Caudate nucleus (tissue), 63 donors: ENCODE measurements at places on chromosomes 11 and 22.

DNA sequence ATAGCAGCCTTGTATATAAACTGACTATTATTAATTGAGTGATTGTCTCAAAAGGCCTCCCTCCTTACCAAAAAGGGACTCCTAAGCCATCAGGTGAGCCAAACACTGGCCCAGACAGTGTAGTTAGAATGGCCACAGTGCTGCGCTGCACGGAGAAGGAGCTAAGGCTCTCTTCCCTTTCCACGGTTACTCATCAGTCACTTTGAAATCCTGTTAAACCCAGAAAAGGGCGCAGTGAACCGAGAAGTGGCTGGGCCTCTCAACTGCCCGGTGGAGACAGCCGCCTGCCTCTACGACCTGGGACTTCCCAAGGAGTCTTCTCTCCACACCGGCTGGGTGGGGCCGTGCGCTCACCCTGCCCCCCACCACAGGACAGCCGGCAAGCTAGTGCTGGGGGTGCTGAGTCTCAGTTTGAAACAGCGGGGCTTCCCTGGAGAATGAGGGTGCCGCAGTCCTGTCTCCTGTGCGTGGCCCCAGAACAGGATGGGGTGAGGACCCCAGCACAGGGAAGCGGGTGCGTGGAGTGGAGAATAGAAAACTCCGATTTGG is 1.3 kb downstream of the MYH9 start:
- DNase-seq = no peak

DNA sequence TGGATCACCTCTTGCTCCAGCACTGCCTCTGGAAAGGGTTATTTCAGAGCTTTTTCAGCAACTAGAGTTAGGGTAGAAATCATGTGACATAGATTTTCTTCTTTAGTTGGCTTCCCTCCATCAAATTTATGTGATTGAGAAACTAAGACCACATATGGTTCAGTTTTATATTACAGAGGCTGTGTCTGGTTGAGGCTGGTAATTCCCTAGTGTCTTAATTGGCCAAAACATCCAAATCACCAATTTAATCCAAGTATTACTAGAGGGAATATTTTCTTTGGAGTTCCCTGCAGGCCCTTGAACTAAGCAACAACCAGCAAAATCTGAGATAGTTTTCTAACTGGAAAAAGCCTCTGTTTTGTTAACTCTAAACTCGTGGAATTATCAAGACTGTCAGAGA is 136.3 kb downstream of the ARHGAP42 start:
- DNase-seq = no peak

DNA sequence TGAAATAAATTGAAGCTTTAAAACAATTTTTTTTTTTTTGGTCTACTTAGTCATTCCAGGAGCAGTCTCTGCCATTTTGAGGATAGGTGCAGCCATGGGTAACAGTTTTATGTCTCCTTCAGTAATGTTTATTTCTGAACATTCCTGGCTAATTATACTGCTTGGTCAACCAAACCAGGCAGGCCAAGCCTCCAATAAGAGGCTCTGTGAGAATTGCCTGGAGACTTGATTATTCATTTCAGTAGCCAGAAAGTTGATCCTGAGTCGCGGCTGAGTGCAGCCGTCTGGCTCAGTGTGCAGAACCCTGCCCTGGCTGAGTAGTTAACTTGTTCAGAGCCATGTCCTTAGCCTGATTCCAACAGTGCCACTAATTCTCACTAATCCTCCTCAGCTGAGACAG is 364.0 kb upstream of the FAT3 start:
- DNase-seq = no peak

DNA sequence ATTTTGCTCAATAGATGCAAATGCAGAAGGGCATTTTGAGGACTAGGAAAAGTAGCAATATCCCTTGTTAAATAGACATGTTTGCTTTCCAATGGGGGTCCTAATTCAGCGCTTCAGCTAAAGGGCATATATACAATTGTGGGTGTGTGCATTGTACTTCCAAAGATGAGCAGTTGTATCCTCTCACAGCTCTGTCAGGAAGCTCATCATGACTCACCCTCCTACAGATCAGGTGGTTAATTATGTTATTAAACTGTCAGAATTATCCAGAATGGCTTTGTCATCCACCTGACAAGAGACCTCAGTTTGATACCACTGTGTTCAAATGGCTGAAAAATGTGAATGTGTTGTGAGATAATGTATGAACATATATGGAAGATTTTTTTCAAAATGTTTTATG is 252.2 kb upstream of the MTNR1B start:
- peak; percentile 35 for DNase-seq

DNA sequence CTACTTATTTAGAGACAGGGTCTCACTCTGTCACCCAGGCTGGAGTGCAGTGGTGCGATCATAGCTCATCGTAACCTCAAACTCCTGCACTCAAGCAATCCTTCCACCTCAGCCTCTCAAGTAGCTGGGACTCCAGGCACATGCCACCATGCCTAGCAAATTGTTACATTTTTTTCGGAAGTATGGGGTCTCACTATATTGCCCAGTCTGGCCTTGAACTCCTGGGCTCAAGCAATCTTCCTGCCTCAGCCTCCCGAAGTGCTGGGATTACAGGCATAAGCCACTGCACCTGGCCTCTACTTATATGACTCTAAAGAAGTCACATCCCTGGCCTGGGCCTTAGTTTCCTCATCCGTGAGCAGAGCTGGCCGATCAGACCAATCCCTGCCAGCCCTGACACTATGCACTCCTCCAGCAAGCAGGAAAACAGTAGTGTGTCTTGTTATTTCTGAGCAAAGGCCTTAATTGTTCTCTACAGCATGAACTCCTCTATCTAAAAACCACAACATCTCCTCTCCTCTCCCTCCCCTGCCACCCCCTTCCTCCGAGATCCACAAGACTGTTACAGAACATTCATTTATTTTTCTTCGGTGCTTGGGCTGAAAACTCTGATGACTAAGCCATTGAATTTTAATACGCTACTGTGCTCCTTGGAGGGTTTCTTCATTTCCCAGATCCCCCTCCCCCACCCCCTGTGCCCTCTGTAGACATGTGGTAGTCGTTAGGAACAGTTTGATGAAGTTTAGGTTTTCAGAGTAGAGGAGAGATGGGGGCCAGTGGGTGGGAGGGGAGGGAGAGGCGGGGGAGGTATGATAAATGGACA is 91.5 kb downstream of the ABTB2 start:
- no peak for DNase-seq

DNA sequence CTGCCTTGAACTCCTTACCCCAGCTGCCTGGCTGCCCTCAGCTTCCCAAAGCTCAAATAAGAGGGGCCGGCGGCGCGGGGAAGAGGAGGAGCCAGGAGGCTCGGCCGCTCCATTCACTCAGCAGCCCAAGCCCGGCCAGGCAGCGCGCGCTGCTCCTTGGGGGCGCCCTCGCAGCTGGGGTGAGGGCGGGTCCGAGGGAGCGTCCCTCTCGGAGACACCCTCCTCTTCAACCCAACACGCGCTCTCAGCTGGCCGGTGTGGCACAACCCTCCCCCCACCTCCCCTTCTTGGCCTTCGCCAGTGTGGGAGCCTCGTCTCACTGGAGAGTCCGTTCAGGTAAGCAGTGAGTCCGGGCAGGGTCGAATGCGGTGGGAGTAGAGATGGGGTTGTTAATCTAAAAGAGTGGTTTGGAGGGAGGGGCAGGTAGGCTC is at the start of gene WT1:
Gene WT1 (minus strand): TSS at position 29 of the 431 bp plus-strand sequence.
- DNase-seq = no peak

GRCh38 chr11:3139086-3139440 is 26.0 kb downstream of the OSBPL5 start:
- DNase-seq = no peak

DNA sequence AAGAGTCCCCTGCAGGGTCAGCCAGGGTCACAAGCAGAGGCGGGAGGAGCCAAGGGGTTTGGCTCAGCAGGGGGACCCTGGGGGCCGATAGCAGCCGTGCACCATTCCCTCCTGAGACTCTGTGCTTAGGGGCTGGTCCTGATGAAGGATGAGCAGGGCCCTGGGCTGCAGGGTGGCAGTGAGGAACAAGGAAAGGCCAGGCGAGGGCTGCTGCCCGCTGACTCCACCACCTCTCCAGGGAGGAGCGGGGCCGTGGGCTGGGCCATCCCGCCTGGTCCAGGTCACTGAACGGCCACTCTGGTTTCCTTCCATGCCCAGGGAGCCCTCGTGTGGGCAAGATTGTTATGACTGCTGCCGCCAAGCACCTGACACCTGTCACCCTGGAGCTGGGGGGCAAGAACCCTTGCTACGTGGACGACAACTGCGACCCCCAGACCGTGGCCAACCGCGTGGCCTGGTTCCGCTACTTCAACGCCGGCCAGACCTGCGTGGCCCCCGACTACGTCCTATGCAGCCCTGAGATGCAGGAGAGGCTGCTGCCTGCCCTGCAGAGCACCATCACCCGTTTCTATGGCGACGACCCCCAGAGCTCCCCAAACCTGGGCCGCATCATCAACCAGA is 9.2 kb upstream of the NDUFS8 start:
- no peak for DNase-seq

- DNase-seq = no peak
Measured at GRCh38 chr11:7905961-7906429, 25.1 kb downstream of the OR10A6 start.

DNA sequence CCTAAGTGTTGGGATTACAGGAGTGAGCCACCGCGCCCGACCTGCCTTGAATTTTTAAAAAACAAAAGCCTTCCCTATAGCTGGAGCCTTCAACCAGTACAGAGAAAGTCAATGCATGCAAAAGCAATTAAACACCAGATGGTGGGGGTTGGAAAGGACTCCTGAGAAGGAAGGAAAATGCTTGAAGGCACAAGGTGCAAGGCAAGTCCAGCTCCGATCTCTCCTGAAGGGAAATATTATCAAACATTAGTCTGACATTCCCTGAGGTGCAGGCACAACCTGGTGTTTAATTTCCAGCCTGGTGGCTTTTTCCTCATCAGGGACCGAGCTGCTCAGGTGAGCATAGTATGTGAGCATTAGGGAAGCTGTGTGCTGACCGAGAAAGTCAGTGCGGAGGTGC is 12.9 kb upstream of the RAPSN start:
- DNase-seq = no peak

GRCh38 chr22:46538814-46539160 is 1.4 kb upstream of the CELSR1 start:
- DNase-seq = no peak

- no peak for DNase-seq
Measured at GRCh38 chr22:48796310-48797015, 1031.2 kb downstream of the BRD1 start.

DNA sequence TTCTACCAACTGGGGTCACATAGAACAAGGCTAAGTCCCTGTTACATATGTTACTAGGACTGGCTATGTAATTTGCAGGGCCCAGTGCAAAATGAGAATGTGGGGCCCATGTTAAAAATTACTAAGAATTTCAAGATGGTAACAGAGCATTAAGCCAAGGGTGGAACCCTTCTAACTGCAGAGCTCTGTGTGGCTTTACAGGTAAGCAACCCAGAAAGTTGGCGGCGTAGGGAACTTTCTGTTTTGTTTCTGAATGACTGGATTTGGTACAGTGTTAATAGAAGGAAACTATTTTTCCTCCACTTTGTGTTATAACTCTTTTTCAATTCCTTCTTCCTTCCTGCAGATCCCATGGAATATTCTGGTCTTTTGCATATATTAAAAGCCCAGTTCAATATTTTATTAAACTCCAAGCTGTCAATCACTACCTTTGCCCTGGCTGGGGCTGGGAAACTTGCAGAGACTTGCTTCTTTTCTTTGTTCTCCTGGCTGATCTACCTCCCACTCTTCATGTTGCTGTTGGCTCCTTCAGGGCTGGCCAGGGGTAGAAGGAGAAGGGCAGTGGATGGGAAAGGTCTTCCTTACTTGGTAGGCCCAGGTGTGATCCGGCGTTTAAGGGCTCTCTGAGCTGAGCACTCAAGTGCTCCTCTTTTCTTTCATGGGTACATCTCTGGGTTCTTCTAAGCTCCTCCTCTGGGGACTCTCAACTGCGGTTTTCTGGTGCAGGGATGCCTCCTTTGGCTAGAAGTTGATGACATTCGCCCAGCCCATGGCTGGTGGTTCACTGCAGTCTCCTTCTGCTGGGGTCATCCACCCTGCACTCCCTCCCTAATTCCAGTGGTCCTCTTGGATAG is 67.7 kb downstream of the SNX19 start:
- no peak for DNase-seq

DNA sequence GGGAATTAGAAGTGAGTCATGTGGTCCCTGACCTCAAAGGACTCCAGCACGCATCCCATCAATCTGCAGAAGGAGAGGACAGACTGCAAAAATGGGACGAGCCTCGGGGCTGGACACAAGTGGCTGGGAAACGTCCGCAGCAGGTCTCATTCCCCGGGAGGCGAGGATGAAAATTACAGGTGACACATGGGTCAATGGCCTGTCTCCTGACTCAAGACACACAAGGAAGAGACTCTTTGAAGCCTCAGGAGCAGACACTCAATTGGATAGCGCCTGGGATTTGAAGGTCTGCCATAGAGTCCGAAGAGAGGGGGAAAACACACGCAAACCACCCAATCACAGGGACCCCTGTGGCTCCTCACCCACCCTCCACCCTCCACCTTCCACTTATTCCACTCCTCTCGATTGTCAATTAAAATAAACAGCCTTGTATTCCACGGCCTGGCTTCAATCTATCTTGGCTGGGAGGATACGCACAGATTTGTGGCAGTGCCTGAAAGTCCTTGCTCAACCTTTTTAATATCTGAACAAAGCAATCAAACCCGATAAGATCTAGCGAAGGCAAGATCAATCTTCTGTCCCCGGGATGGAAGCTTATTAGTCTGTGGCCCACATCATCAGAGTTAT is 101.8 kb upstream of the CADM1 start:
- no peak for DNase-seq

GRCh38 chr22:30421695-30422480 is 3.7 kb upstream of the MTFP1 start:
- no peak for DNase-seq

DNA sequence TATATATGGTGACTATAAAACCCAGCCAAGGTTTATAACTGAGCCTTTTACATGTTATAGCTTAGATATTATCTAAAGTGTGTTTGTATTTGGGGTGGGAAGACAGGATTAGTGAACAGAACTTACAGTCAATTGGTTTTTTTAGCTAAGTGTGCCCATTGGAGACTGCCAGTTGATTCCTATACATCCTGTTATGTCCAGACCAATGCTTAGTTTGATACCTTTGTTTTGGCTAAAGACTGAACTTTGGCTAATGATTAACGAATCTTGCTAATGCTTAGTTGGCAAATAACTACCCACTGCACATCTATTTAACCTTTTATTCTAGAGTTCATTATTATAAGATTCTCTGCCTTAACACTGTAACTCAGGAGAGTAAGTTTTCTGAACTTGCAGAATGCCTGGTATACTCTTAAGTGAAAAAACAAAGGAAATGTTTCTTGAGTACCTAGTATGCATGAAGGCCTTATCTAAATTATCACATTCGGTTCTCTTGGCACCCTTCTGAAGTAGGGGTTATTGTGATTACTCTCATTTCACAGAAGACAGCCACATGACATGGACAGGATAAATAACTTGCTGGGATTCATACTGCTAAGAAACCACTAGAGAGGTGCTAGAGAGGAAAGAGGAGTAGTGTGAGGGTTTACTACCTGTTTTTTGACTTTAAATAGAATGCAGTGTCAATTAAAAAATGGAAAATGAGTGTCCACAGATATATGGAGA is 54.0 kb downstream of the KREMEN1 start:
- DNase-seq = no peak
